Stimulated activated CD8-positive, alpha-beta memory T cell treated with anti-CD3 and anti-CD28 coated beads, Interleukin-15, amount 100 ng/mL, for 4 hours (primary cell): ENCODE measurements at places on chromosomes 5 and 9.

GRCh38 chr5:96702503-96703383 lies 40.6 kb downstream of the CAST start:
- peak; percentile 72 for DNase-seq

GRCh38 chr9:136578915-136579649 lies 33.2 kb upstream of the NOTCH1 start:
- DNase-seq: no peak

GRCh38 chr5:87300744-87301143 lies 33.1 kb downstream of the RASA1 start:
- peak; percentile 43 for DNase-seq

GRCh38 chr9:108933718-108934322 lies at the start of gene ELP1:
TSS of gene ELP1 (minus strand) at chr9:108934124. CDS start at chr9:108931146, 2,978 bp downstream.
- peak; percentile 86 for DNase-seq

- DNase-seq: no peak
Measured at GRCh38 chr5:9547122-9547947, 1.5 kb upstream of the SEMA5A start.

DNA sequence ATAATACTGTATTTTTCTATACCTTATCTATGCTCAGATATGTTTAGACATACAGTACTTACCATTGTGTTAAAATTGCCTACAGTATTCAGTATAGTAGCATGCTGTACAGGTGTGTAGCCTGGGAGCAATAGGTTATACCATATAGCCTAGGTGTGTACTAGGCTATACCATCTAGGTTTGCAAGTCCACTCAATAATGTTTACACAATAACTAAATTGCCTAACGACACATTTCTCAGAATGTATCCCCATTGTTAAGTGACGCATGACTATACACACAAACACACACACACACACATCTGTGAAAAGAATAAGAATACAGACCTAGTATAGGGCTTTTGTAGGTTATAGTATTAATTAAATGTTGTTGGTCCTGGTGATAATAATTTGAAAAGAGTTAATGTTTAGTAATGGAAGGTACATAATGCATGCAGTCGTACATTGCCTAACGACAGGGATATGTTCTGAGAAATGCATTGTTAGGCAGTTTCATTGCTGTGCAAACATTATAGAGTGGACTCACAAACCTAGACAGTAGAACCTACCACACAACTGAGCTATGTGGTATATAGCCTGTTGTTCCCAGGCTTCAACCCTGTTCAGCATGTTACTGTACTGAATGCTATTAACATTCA lies 13.6 kb downstream of the TDRD7 start:
- DNase-seq: no peak

DNA sequence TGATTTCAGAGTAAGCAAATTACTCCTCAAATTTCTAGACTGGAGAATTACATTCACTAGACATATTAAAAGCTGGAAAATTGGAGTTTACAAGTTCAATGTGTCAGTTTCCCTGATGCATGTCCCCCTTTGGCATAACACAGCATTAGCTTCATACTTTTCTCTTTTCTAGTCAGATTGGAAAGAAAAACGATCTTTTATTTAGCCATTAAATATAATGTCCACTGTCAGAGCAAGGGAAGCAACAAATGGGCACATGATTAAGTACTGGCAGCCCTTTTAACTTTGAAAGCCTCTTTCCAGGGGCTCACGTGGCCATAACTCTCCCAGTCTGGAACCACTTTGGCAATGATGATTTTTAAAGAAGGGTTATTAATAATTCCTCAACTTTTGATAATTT lies 203.3 kb downstream of the KCNN2 start:
- DNase-seq: no peak

- no peak for DNase-seq
Measured at GRCh38 chr9:132943651-132944293, 644 bp downstream of the TSC1 start.

GRCh38 chr5:173334808-173335207 lies 6.6 kb upstream of the STC2 start:
- no peak for DNase-seq

DNA sequence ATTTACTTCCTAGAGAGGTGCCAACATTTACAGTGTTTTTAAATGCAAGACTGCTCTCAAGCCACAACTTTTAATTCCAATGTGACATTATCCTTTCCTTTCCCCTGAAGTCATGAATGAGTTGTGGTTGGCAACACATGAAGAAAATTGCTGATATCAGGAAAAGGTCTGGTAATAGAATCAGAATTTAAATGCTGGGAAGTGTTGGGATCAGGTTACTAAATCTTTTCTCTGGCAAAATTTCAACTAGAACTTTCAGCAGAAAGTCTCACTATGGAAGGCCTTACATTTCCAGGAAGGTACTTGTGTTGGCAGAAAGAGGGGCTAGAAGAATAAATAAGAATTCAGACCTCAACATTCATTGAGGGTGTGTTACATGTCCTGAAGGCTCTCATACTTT lies 10.6 kb upstream of the SLC44A1 start:
- DNase-seq: no peak

- no peak for DNase-seq
Measured at GRCh38 chr5:125113328-125113727, 366.9 kb upstream of the ZNF608 start.

GRCh38 chr5:72092074-72092473 lies 15.2 kb upstream of the MAP1B start:
- DNase-seq: no peak

DNA sequence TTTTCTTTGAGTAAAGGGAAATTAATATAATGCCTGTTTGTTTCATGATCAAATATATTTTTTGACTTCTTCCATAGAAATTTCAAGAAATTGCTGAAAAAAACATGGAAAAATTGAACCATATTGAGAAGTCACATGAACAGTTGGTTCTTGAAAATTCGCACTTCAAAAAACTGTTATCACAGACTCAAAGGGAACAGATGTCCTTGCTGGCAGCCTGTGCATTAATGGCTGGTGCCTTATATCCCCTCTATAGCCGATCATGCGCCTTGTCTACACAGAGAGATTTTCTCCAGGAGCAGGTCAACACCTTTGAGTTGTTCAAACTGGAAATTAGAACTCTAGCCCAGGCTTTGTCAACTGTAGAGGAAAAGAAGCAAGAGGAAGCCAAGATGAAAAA lies 191.4 kb downstream of the CCDC171 start:
- DNase-seq: no peak

DNA sequence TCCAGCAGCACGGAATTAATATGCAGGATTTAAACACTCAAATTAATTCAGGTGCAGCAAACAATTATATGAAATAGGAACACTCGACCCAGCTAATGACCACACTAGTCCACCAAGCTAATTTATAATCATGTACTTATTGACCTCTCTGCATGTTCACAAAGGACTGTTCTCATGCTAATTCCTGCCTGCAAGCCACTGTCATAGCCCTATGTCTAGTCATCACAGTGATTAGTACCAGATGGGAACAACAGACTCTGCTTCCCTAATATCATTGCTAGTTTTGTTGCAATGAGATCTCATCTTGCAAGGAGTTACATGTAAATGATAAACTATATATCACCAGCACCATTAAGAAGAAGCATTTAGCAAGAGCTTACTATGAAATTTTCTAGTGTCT lies 553.0 kb upstream of the GRAMD2B start:
- no peak for DNase-seq

- no peak for DNase-seq
Measured at GRCh38 chr9:100455470-100455869, 17.5 kb upstream of the TMEFF1 start.

DNA sequence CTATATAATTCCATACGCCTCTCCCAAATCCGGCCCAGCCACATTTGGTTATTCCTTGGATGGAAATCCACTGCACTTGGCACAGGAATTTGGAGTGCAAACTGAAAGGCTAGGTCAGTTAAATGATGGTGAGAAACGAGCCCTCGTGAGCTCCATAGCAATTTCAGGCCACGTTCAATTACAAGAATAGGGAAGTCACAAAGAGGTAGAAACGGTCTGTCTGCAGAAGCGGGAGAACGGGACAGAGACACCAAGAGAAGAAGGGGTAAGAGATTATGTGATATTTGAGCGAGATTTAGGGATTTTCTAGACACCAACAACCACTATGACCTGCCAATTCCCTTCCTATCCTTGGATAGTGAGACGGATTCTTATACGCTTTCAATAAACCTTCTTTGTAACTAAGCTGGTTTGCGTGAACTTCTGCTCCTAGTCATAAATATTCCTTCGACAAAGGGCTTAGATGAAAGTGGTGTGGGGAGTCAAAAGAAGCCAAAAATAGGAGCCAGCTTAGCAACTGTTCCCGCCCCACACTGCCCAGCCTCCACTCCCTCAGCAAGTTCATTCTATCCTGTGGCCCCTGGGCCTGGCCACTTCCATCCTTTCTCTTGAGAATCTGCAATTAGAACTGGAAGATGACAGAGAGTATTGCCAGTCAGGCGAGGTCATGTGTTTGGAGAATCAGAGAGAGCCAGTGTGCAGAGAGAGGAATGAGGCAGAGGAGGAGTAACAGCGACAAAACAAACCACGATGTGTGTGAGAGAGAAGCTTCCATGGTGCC lies 118.4 kb downstream of the ZNF608 start:
- DNase-seq: no peak

DNA sequence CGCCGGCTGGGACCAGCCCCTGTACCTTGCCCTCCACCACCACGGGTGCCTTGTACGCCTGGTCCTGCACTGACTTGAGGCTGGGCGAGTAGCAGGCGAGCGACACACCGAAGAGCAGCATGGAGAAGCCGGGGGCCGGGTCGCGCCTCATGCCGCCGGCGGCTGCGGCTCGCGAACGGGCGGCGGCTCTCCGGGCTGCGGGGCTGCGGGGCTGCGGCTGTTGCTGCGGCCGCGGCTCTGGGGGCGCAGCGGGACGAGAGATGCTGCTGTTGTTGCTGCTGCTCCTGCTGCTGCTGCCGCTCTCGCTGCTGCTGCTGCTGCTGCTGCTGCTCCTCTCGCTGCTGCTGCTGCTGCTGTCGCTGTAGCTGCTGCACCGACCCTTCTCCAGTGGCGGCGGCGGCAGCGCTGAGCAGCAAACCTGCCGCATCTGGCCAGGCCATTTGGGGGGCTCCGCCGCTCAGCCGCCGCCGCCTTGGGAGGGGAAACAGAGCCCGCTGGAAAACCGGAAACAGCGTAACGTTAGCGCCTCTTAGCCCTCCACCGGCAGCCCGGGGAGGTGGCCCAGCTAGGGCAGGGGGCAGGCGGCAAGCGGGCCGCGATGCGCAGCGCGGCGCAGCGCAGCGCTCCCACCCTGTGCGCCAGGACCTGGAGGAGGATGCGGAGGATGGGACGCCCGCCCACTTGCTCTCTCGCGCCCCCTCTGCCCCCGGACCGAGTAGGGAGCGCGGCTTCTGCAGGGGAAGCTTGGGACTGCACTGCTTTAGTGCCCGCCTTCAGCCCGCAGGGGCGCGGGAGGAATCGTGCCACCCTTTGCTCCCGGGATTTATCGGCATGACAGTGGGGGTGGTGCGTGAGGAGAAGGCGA lies at the start of gene NRG2:
NRG2 (minus strand) TSS at position 657 of the 865 bp plus-strand sequence.
- peak; percentile 22 for DNase-seq

DNA sequence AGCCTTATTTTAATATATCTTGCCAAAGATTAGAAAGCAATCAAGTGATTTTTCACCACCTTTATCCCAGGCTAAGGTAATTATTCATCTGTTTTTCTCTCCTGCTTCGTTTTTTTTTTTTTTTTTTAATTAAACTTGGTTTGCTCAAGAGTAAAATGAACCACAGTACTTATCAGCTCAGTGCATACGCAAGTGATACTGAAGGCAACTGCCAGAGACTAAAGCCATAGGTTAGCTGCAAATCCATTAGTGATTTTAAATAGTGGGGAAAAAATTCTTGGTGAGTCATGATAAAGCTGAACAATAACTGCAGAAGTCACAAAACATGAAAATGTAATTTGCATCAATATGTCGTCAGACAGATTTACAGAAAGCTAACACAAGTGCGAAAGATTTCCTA lies 829.1 kb downstream of the PTPRD start:
- no peak for DNase-seq

- no peak for DNase-seq
Measured at GRCh38 chr5:3639175-3639574, 43.5 kb downstream of the IRX1 start.

GRCh38 chr5:96335873-96336272 lies 97.2 kb downstream of the PCSK1 start:
- no peak for DNase-seq

DNA sequence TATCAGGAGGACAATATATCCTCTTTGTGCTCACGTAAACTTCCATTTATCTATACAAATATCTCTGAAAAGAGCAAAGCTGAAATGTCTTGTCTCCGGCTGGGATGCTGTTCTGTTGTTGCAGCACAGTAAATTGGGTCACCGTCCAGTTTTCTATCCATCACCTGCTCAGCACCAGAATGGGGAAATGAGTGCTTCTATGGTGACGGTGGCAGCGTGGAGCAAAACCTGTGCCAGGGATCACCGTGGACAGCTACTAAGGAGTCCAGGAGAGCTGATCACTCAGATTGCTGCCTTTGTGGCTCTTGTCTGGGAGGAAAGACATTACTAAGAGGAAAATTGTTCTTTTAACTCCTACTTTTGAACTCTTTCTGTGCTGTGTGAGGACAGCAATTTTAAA lies 531.6 kb downstream of the PSAT1 start:
- no peak for DNase-seq

DNA sequence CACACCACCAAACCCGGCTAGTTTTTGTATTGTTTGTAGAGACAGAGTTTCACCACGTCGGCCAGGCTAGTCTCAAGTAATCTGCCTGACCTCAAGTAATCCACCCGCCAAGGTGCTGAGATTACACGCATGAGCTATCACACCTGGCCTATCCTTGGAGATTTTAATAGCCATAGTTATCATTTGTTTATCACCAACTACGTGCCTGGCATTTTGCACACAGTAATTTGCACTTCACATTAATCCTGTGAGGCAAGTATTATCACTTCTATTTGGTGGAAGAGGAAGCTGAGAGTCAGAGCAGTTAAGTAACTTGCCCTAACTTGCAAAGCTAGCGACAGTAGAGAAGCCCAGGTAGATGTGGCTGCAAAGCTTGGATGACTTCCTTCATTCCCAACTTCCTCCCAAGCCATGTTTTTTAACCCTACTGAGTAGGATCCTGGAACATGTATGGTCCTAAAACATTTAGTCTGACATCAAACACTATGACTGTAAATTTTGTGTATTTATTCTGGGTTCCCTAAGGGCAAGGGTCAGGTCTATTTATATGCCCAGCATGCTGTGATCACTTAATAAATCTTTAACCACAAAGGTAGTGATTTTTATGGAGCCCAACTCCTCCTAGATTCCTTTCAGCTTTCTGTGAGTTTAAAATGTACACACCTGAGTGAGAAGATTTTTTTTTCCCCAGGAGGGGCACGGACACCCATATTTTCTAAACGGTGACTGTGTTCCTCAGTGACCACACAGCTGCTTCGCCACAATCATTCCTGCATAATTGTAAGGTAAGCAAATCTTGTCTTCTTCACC lies 100.2 kb upstream of the RAI14 start:
- DNase-seq: no peak

DNA sequence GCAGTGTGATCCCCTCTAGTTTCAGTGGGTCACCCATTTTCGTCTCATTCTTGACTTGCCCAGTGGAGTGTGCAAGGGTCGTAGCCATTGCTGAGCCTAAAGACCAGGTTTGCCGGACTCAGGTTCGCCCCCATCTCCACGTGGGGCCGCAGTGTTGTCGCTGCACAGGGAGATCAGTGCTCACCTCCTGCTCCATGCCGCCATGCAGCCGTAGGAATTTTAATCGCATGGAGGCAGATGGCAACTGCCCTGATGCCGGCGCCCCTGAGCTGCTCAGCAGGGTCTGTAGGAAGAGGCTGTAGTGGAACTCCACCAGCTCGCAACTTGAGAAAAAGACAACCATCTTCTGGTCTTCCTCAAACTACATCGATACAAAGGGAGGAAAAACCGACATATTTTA lies 24.1 kb downstream of the DDX31 start:
- no peak for DNase-seq

- no peak for DNase-seq
Measured at GRCh38 chr5:92916036-92916435, 665.0 kb downstream of the NR2F1-AS1 start.

- DNase-seq: no peak
Measured at GRCh38 chr5:113378081-113378480, 56.7 kb downstream of the TSSK1B start.
